ENCODE measurements at places on chromosomes 7 and 10.
A peak's percentile ranks its signal among the peaks of the same experiment; 100 is the strongest.

GRCh38 chr7:150955519-150956394 lies 22.4 kb downstream of the KCNH2 start:
- no peak for DNase-seq

- DNase-seq, result no peak
Observed at GRCh38 chr7:131327049-131327625, 539 bp upstream of the MKLN1 start.

DNA sequence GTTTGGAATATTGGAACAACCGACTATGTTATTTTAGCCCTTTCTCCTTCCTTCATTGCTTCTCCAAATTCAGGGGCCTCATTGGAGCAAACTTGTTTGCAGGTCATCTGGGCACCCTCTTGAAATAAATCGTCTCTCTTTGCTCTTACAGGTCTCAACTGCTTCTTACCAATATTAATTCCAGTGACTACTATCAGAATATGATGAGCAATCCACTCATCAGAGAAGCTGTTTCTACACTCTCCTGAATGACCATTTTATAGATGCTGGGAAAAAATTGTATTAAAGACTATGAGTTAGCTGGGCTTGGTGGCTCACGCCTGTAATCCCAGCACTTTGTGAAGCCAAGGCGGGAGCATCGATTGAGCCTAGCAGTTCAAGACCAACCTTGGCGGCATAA lies 12.5 kb upstream of the HNRNPF start:
- DNase-seq, result no peak

DNA sequence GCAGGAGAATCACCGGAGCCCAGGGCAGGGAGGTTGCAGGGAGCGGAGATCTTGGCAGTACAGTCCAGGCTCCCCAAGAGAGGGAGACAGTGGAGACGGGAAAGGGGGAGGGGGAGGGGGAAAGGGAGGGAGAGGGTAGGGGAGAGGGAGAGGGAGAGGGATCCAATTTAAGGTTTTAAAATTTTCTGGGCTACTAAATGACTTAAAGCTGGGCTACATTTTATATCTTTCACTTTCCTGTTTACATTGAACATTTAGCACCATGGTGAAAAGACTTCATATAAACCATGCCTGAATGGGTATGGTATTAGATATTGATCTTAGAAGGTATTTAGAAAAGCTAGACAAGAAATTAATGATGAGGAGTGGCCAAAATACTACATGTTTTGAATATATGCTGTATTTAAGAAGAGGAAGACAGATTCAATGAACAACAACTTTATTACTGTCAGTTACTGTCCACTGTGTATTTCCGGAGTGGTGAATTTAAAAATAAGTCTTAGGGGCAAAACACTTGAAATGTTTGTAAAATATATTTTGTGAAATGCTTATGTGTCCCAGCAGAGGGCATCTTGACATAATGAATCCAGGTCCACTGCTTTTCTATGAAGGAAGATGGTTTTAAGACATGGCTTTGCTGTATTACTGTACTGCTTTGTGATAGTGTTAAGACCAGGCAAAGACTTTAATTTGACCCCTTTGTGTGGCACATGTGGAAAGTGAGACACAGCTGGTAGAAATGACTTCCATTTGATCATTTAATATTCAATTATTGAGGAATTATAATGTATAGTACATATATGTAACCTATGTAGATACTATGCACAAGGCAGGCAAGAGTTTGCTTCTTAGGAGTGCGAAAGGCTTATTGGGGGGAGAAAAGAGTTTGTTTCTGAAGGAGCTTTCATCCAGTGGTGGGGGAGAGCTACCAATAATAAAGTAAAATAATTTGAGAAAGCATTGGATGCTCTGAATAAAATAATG lies 52.8 kb downstream of the NRF1 start:
- DNase-seq, result peak; percentile 54

DNA sequence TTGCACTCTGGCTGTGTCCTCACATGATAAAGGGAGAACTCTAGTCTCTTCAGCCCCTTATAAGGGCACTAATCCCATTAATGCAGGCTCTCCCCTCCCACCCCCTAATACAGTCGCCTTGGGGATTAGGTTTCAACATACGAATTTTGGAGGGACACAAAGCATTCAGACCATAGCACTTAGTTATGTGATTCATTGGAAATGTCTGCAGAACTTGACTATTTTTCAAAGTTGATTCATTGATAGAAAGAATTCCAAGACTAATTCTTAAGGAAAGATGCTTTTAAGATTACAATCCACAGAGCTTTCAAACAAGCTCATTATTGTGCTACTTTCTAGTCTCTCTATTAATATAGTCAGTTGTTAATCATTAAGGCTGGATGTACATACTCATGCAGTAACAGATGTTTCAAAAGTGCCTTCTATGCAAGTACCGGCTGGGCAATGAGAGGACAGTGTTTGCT lies 85.3 kb upstream of the RPA3 start:
- no peak for DNase-seq

DNA sequence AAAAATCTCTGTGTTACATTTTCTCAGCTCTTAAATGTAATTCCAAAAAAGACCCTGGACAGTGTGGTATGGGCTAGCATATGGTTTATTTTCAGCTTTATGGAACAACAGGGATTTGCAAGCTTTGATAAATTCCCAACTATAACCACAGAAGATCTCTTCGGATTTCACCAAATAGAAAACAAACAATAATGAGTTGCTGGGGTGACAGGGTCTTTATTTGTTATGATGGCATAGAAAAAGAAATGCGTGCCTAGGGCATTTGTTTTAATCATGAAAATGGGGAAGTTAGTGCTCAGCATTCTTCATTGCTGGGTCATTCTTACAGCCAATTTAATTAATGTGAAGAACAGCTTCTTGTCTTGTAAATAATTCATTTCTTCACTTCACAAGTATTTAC lies 139.0 kb downstream of the LRRN3 start:
- DNase-seq, result no peak

GRCh38 chr7:30970594-30971094 lies 6.9 kb downstream of the GHRHR start:
- DNase-seq, result no peak

- no peak for DNase-seq
Observed at GRCh38 chr10:27745732-27746396, at the start of gene MKX. TSS of gene MKX (minus strand) at chr10:27745819. CDS start at chr10:27743415, 2,404 bp downstream.

- DNase-seq, result no peak
Observed at GRCh38 chr7:131066635-131067034, 261.0 kb upstream of the MKLN1 start.

DNA sequence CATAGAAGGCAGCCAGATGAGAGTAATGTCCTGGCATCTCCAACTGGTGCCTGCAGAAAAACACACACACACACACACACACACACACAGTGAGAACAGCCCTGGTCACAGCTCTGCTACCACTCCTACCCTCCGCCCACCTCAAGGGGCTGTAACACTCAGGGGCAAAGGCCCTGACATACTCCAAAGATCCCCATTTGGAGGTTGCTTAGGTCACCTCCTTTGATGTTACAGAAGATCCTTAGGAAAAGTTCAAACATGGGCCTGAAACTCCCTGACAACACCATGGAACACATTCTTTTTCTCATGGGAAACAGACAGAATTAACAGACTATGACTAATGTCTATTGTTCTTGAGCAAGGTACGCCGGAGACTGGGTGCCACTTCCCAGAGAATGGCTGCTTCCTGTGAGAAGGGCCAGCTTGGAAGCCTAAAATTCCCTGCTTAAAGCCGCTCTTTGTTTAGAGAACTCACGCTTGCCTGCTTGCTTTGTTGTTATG lies 27.7 kb downstream of the DENND11 start:
- DNase-seq, result no peak

DNA sequence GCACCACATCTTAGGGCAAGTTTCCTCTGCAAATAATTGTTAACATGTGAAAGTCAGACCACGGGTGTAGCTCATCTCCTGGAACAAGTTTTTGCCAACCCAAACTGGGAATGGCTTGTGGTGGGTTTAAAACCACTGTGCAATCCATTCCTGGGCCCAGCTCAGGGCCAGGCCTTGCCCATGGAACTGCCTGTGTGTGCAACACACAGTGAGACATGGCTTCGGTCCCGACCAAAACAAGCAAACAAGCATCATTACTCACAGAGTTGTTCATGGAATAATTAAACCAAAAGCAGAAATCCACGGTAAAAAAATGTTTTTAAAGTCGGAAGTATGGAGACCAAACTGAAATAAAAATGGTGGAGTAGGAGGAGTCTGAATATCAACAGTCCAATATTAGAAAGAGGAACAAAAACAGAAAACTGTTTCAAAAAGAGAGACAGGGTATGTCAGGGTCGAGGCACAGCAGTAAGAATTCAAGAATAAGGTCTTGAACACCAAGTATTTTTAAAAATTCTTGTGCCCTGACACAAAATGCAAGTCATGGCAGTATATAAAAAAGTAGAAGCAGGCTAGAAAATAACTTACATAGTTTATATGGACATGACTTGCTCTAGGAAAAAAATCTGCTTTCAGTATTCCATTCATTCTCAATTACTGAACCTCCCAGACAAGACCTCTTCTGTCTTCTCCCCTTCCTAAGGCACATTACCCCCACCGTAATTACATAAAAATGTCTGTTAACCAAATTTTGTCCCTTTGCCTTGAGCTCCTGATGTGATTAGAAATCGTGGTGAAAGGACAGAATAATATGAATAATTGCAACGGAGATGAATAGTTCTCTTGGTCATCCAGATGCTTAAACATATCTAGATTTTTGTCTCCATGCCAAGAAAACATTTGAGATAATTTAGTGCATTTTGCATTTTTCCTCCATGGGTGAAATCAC lies 88.4 kb downstream of the FAS start:
- DNase-seq, result no peak

- no peak for DNase-seq
Observed at GRCh38 chr7:133591704-133592340, 338.9 kb downstream of the EXOC4 start.

DNA sequence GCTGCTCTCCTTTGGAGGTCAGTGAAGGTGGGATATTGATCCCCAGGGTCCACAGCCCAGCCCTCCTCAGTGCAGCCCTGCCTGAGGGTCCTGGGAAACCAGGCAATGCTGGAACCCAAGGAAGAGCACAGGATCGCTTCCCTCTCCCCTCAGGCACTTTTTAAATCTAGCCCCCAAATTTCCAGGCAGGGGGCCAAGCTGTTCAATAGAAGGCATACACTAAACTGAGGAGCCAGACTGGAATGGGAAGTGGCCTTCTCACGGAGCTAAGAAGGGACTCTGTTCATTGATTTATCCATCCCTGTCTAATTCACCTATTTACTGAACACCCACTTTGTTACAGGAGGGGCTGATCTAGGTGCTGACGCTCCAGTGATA lies 60.3 kb downstream of the GLI3 start:
- no peak for DNase-seq

GRCh38 chr7:158546214-158546613 lies 41.4 kb downstream of the PTPRN2 start:
- no peak for DNase-seq

- no peak for DNase-seq
Observed at GRCh38 chr7:149704507-149704906, 68.9 kb downstream of the ZNF467 start.

- DNase-seq, result no peak
Observed at GRCh38 chr10:106557053-106557452, 607.5 kb downstream of the SORCS1 start.

DNA sequence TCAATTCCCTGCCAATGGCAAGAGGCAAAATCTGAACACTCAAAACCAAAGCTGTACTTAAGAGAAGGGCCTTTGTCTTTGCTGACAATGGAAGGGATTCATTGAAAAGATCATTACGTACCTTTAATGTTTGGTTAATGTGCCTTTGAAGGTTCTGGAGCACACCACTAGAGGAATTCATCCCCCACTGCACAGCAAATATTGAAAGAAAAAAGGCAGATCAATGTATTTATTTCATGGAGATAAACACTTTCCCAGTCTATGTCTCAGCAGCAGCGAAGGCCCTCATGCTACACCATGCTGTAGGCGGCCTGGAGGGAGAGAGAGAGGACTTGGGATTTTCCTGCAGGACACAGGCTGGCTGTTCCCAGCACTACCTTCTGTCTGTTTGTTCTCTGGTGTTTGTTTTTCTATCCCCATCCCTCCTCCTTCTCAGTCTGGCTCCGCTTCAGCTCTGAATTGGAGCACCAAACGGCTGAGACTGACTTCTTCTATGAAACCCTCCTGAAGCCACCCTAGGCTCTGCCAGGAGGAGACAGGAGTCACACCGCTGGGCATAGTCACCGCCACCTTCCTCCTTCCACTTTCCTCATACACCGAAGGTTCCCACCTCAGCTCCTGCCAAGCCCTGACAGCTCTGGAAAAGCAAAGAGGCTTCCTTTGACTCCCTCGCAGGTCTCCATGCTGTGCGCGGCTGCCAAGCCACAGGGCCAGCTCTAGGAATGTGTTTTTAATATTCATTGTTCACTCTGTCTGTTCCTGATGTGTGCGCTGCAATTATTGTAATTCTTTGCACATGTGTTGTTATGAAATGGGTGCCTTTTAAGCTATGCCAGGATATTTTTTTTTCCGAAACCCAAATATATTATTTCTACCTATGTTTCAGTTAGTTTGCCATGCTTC lies 301.5 kb downstream of the FZD1 start:
- DNase-seq, result peak; percentile 51

- no peak for DNase-seq
Observed at GRCh38 chr7:140314573-140315480, 83.5 kb downstream of the SLC37A3 start.

DNA sequence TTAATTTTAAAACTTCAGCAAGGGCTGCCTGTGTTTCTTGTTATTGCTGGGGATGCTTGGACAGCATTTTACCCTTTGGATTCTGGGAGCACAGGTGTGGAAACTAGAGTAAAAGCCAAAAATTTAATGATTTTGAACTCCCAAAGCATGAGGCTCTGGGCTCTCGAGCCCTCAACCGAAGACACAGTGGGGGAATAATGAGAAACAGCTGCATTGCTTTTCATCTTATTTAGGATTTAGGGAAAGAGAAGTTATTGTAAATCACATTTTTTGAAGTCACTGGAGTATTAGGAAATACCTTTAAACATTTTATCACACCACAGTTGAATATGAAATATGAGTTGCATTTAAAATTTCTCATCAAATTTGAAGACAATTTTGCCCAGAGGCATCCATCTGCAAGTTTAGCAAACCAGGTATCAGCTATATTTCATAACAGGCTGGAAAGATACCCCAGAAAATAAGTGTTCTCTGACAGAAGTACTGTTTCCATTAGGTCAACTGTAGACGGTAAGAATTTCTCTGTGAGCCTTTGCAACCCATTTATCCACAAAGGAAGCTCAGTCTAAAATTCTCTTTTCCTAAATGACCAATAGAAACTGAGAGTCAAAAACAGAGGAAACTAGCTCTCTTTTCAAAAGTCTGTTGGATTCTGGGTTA lies 290.6 kb upstream of the PHYHIPL start:
- no peak for DNase-seq

DNA sequence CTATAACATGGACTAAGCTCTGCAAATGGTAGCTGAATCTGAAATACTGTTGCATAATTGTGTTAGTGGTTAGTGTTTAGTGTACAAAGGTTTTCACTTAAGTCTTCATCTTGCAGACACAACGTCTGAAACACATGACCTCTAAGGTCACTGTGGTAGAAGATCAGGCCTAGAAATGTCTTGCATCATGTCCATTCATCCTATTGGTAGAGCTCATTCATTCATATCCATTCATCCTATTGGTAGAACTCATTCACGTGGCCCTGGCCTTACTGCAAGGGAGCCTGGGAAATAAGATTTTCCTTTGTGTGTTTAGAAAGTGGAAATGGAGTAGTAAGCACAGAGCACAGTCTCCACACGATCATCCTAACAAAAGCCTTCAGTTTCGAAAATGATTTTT lies 485.8 kb downstream of the PLXNA4 start:
- no peak for DNase-seq
